ENCODE measurements at places on chromosomes 6 and 20.

DNA sequence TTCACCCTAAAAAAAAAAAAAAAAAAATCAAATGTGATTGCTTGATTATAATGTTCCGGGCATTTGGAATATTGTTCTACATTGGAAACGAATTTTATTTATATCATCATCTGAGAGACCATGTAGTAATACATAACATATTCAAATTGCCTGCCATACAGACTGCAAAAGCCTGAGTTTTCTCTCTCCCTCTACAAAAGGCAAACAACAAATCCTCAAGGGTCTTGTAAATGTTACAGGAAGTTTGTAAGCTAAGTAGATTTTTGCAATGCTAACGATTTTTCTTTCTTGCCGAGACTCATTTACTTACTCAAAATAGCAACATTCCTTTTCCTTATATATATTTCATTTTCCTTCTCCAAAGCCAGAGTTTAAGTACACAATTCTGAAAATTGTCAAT is 49.0 kb upstream of the HTR1E start:
- no peak for DNase-seq

DNA sequence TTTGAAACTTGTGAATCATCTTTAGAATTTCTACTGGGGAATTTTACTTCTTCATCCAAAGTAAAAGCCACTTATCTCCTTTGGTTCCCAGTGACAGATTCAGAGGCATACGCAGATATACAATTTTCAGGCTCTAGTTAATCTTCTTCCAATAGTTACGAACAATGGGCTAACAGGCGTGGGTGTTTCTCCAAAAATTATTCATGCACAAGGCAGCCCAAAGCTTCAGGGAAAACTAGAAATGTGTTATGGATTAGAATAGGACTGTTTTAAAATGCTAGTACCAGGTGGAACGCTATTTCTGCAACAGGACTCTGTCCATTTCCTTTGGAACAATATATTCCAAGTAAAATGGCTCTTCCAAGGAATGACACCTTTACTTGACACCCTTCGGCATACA is 102.2 kb downstream of the ZNF217 start:
- no peak for DNase-seq

GRCh38 chr6:83889621-83890020 is 30.1 kb downstream of the CYB5R4 start:
- DNase-seq = no peak

- DNase-seq = no peak
Observed at GRCh38 chr6:143949535-143949934, 58.5 kb downstream of the PLAGL1 start.

- no peak for DNase-seq
Observed at GRCh38 chr20:41094353-41095055, 42.8 kb upstream of the PLCG1 start.
